ENCODE measurements at places on chromosomes 11 and 22.

DNA sequence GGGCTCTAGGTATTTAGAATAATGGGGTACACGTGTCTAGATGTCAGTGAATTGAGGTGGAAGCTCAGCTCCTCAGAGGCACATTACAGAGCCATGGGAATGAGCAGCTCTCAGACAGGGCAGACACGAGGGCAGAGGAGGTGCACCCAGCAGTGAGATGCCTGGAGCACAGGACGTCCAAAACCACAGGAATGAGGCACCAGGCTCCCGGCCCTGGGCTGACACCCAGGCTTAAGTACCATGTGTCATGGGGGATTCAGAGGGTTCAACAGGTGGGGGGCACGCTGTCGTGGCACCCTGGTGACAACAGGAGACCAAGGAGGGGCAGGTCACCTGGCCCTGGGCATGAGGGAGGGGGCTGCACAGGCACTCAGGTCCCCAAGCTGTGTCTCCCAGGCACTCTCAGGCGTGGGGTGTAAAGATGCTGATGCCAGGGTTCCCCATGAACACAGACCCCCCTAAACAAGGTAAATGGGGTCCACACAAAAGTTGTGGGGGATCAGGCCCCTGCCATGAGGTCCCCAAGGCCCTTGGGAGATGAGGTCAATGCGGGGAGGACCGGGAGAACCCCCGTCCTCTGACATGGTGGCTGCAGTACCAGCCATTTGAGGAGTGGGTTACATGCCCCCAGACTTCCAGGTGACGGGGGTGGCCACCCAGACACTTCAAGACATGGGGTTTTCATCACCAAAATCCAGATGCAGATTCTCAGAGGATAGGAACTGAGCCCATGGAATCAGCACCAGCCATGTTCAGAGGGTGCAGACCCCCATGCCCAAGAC, 5.6 kb upstream of the SYT8 start:
- DNase-seq, result peak; percentile 49

- DNase-seq, result no peak
Measured at GRCh38 chr11:1487851-1488574, 1.4 kb upstream of the MOB2 start.

- DNase-seq, result no peak
Measured at GRCh38 chr22:45477366-45478107, 25.1 kb upstream of the FBLN1 start.

GRCh38 chr11:31757260-31757835, 53.8 kb downstream of the PAX6 start:
- no peak for DNase-seq

GRCh38 chr11:109554951-109555350, 133.0 kb downstream of the C11orf87 start:
- DNase-seq, result no peak

GRCh38 chr11:3860375-3860774, 4.9 kb downstream of the STIM1 start:
- no peak for DNase-seq

DNA sequence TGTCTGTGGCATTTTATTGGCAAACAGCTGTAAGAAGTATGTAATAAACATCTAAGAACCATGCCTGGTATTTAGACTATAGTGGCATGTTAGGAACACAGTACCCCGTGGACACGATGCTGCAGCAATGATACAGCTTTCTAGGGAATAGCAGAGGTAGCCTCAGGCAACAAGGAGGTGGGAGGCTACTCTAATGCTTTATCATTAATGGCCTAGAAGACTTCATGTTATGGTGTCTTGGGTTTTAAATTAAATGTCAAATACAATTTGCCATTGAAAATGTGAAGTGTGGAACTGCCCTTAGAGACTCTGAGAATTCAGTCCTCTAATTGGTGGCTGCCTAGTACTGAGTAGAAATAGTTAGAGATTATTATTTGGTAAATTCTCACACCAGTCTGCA, 516.9 kb downstream of the CNTN5 start:
- DNase-seq, result no peak

DNA sequence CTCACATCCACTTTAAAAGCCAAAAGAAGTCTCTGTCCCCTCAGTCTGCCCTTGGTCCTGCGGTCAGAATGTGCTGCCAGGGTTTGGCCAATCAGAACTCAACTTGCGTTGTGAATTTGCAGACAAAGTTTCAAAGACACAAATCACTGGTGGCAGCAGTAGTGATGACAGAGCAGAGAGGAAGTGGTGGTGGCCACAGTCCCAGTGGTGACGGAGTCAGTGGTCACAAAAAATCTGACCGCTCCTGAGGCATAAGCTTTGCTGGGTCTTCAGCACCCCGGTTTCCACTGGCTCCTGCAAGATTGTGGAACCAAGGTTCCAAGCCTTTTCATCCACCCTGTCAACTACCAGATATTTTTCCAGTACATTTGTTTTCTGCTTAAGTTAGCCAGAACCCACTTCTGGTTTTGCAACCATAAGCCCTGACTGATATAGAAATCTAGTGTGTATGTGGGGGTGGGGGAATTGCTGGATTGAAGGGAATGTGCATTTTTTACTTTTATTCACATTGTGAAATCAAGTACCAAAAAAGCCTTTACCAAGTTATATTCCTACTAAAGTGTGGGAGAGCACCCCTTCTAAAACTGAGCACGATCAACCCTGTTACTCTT, 112.3 kb downstream of the TMPRSS5 start:
- DNase-seq, result no peak

DNA sequence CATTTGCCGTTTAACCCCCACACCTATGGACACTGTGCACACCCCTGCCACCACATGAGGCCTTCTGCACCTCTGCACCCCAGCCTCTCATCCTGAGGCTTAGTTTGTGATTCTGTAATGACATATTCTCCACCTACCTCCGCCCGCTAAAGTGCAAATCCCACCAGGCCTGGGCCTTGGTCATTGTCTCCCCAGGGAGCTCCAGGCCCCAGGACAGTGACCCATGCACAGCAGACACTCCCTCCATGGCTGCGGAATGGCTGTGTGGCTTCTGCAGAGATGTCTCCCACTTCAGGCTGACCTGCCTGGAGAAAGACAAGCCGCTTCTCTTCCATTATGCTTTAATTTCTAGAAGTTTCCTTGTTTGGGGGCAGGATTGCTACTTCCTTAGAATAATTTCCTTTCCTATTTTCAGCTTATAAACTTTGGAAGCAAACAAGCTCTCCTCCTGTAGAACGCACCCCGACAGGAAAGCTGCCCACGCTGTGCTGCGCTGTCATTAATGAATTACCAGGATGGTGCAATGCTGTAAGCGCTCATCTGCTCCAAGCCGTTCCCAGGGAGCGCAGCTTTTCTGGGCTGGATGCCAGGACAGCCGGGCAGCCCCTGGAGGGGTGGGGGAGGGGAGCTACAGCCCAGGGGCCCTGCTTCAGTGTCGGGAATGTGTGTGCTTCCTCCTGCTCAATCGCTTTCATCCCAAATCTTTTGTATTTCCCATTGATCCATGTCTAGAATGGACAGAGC, 618.0 kb downstream of the BRD1 start:
- DNase-seq, result no peak

- DNase-seq, result no peak
Measured at GRCh38 chr11:35163702-35164496, 24.9 kb downstream of the CD44 start.

GRCh38 chr11:117830072-117830471, 5.5 kb upstream of the FXYD2 start:
- no peak for DNase-seq

DNA sequence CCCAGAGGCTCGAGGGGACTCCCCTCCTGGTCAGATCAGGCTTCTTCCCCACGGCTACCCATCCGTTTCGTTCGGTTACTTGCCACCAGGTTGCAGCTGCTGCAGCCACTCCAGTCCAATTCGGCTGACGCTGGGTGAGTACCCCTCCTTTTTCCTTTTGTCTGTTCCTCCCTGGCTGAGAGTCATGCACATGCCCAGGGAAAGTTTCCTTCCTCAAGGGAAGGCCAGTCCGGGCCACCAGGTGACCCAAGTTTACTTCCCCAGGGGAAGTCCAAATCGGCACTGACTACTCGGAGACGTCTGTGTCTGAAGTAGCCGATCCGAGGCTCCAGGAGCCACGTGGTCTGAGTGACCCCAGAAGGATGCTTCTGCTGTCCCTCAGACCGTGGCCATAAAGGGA, 13.2 kb upstream of the OR56A3 start:
- DNase-seq, result no peak

GRCh38 chr11:99410636-99411035, 389.9 kb downstream of the CNTN5 start:
- no peak for DNase-seq

DNA sequence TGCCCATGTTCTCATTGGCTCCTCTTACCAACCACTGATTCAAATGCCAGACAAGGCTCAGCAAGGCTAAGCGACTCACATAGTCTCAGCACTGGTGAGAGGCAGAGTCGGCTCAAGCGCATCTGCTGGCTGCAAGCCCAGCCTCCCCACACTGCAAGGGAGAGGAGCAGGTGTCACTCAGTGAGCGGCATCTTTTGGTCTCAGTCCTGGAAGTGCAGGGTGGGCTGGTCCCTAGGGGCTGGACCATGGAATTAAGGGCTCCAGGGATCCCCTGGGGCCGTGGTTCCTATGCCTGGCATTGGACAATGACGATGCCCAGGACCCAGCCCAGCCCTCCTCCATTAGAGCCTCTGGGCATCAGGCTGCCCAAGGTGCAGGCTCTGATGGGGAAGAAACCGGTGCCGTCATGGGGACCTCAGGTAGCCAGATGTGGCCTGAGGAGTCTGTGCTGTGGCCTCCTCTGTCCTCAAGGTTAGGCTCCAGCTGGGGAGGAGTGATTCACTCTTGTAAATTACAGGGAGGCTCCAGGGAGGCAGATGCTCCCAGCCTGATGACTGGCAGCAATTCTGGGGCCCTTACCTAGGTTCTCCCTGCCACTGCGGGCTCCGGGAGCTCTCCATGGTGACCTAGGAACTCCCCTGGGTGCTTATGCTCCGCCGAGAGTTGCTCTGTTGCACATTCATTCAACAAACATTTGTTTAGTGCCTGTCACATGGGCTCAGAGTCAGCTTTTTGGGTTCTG, 28.0 kb downstream of the FADS2 start:
- DNase-seq, result no peak

- no peak for DNase-seq
Measured at GRCh38 chr11:92528001-92528400, 303.4 kb downstream of the FAT3 start.

DNA sequence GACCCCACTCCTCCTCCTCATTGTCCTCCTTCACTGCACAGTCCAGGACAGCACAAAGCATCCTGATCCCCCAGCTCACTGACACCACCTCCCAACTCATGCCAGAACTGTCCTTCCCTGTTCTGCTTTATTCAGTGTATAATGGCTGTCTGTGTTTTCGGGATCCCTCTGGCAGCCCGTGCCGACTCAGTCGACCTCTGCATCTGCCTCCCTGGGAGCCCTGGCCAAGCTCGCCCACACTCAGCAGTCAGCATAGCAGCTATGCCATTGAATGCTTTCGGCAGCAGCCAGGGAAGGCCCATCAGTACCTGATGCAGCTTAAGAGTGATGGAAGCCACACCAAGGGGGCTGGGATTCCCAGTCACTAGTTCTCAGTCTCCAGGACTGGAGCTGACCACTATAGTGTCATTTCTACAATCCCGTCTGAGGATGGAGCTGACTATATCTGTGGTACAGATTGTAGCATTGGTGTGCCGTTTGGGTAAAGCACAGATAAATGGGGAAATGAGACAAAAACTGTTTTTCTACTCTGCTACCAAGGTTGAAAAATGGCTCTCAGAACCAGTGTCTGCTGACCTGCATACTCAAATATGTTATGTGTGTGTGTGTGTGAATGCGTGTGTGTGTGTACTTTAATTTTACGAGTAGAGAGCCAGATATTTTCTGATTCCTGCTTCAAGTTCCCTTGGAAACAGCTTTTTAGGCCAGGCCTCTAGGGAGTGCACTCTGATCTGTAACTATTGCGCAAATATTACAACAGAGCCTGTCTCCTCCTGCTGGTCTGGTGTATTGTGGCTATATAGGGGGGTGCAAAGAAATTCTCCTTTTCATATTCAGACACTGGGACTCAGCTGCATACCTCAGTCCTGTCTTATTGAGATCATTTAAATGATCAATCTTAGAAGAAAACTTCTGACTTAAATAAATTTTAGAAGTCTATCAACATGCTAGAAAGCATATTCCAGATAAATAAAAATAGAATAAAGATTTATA, 78.8 kb upstream of the TOP3B start:
- peak; percentile 39 for DNase-seq

DNA sequence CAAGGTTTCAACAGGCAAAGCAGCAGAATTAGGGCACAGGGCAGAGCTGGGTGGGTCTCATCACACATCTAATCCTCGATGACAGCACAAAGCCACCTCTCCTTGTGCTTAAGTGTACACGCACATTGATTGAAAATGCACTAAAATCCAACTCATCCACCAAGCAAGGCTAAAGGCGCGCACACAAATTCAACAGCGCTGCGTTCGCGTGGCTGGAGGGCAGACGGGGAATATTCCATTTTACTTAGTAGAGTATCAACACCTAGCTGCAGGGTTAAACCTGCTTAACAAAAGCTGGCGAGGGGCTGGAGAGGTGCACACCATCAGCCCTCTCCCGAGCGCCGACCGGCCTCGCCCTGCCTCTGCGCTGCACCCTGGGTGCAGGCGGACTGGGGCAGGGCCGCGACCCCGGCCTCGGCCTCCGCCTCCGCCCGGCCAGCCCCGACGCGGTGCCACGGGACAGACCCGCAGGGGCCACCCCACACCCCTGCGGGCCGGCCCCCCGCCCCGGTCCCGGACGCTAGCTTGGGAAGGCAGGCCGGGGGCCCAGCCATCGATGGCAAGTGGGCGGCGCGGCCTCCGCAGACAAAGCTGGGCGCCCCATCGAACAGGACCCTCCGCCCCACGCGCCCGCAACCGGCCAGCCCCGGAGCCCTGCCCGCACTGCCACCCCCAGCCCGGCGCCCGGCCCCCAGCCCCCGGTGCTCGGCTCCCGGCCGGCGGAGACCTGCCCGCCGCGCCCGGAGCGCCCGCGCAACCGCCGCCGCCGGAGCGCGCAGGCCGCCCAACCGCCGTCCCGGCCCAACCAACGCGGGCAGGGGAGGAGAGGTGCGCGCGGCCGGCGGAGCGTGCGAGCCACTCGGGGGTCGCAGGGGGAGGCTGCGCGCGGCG, 929 bp downstream of the PRDM10 start:
- peak; percentile 37 for DNase-seq

GRCh38 chr11:31959716-31960115, 131.2 kb upstream of the RCN1 start:
- no peak for DNase-seq

- peak; percentile 80 for DNase-seq
Measured at GRCh38 chr11:128207861-128208321, 379.5 kb downstream of the ETS1 start.

DNA sequence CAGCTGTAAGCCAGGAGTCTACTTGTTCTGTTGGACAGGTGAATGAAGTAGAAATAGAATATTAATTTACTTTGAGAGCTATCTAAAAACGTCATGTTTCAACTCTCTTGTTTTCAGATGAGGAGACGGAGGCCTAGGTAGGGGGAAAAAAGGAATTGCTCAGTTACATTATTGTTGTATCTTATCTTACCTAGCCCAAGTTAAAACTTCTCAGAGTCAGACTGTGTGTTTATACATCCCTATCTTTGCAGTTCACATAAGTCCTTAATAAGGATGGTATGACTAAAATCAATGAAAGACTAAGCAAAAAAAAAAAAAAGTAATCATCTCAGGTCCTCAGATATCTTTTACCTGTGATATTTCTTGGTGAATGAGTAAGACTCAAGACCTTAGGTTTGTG, 62.8 kb downstream of the TEAD1 start:
- no peak for DNase-seq

All from mesenchymal stem cell (in vitro differentiated cells and primary cell).